CD8-positive, alpha-beta memory T cell (primary cell): ENCODE measurements at places on chromosomes 3 and 15. TPM values are rescaled to one million over a fixed set of nuclear protein-coding genes. Genes with fewer than 3 reads are reported as not detected.

DNA sequence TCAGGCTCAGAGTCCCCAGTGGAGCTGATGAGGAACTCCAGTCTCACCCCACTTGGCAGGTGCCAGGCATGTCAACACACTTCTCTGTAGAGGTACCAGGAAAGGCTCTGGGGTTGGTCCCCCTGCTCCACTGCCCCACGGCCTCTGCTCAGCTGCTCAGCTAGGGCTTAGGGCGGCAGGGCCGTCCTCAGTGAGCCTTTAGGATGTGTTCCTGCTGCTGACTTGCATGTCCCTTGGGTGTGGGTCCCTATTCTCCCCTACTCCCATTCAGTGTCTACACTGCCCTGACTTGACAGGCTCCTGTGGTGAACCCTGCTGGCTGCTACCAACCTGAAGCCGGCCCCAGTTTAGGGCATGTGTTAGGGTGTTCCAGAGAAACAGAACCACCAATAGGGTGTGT is 17.9 kb upstream of the POLG start:
- H3K4me3 ChIP-seq, result no peak overlapping the region
- H3K36me3 ChIP-seq, result no peaks in the 10 kb centered on the region
- peaks cover 10% of the 10 kb centered on the region for H3K27me3 ChIP-seq
- H3K27ac ChIP-seq, result no peak overlapping the region
- H3K4me1 ChIP-seq, result no peaks in the 10 kb centered on the region

The SOX2 gene
- total RNA-seq, result not detected

DNA sequence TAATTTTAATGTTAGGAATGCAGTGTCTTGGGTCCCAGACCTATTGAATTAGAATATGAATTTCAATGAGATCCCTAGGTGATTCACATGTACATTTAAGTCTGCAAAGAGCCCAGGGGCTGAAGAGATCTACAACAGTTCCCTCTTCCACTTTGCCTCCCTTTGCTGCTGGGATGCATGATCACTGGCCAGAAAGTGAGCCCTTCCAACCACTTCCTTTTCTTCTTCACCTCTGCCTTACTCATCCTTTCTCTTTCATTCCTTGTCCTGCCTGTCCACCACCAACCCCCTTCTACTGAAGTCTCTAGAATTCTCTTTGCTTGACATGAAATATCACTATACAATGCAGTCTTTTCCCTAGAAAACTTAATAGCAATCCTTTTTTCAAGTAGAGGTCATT is 222.4 kb upstream of the LRIG1 start:
- H3K4me1 ChIP-seq, result no peaks in the 10 kb centered on the region
- DNase-seq, result no peak
- H3K27me3 ChIP-seq, result no peaks in the 10 kb centered on the region
- no peak overlapping the region for H3K27ac ChIP-seq

DNA sequence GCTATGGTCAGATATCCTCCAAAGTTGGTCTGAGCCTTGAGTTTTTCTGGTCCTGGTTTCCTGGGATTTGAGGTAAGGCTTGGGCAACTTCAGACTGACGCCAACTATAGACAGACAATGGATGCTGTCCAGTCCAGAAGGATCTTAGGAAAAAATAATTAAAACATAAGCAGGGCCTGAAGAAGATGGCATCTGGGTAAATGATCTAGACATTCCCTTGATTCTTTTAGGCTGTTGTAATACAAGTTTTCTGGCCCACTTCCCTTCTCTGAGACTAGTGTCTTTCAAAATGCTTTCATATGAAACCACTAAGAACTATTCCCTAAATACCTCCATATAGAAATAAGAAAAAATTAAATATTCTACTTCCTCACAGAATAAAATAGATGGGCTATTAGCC is 47.7 kb upstream of the PLXND1 start:
- H3K27ac ChIP-seq, result no peak overlapping the region
- no peaks in the 10 kb centered on the region for H3K27me3 ChIP-seq
- H3K4me1 ChIP-seq, result no peaks in the 10 kb centered on the region
- peaks cover 4% of the 10 kb centered on the region for H3K36me3 ChIP-seq

- no peak overlapping the region for H3K27ac ChIP-seq
- no peaks in the 10 kb centered on the region for H3K36me3 ChIP-seq
- DNase-seq, result no peak
Observed at GRCh38 chr3:105891101-105891500, 22.3 kb upstream of the CBLB start.

DNA sequence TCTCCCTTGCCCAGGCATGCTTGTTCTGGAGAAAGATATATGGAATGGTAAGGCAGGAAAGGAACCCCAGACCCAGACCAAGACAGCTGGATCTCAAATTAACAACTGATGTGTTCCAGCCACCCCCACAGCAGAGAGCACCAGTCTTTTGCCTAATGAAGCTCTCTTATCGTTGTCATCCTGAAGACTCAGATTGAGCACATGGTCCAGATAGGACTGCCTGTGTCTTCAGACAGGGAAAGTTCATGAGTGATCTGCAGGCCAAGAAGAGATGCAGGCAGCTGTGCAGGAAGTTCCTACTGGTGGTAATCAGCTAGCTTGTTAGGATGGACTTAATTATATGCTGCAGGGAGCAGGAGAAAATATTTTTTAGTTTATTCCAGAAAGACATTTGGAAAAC is 53.3 kb downstream of the PPP2R3A start:
- no peaks in the 10 kb centered on the region for H3K36me3 ChIP-seq
- DNase-seq, result no peak
- no peak overlapping the region for H3K27ac ChIP-seq
- no peaks in the 10 kb centered on the region for H3K27me3 ChIP-seq
- no peaks in the 10 kb centered on the region for H3K4me1 ChIP-seq

DNA sequence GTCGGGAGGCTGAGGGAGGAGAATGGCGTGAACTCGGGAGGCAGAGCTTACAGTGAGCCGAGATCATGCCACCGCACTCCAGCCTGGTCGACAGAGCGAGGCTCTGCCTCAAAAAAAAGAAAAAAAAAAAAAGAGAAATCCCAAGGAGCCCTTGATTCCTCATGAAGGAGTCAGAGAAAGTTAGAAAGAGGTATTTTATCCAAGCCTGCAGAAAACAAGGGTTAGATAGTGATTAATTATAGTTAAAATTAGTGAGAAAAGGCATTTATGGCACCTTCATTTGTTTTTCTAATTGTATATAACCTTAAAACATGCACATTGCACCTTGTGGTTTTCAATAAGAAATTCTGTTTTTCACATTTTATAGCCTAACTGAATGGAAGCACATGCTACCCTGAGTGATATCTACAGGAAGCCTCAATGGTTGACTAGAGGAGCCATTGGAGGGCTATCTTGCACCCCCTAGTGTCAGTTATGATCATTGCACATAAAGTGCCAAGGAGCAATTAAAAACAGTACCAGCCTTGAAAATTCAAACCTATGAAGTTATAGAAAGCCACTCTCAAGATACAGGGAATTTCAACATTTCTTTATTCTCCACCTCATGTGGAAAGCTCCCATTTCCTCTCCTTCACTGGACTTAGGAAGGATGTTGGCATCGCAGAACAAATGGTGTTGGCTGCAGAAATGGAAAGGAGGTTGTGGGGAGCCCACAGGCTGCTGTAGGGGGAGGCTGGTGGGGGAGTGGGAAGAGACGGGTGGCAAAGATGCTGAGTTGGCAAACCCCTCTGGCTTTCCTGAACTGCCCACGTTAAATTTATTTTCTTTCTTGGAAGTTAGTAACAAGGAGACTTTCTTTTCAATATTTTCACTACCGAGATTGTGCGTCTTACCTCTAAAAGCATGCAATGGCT is 48.5 kb downstream of the ITGA11 start:
- DNase-seq, result peak; percentile 55
- H3K36me3 ChIP-seq, result no peaks in the 10 kb centered on the region
- H3K4me1 ChIP-seq, result no peaks in the 10 kb centered on the region
- H3K27ac ChIP-seq, result no peak overlapping the region
- peaks cover 3% of the 10 kb centered on the region for H3K27me3 ChIP-seq

DNA sequence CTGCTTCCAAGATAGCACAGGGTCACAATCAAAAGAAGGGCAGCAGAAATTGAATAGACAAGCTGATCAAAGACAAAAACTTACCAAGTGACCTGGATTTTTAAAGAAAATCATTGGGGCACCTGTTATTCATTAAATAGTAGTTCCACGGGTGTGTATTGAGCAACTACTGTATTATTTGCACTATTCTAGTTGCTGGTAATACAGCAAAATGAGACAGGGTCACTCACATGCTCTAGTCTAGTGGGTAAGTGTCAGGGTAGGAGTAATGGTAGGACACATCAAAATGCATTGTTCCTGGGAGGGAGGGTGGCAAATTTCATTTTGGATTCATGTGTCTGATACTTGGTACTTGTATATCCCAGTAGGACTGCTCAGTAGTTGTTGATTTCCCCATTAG is 127.9 kb downstream of the SQOR start:
- H3K36me3 ChIP-seq, result no peaks in the 10 kb centered on the region
- no peak for DNase-seq
- H3K4me1 ChIP-seq, result no peaks in the 10 kb centered on the region
- H3K27me3 ChIP-seq, result no peaks in the 10 kb centered on the region

- no peaks in the 10 kb centered on the region for H3K4me1 ChIP-seq
- no peak overlapping the region for H3K4me3 ChIP-seq
- no peak overlapping the region for H3K27ac ChIP-seq
- no peak for DNase-seq
Observed at GRCh38 chr15:80127911-80128310, 24.9 kb upstream of the FAH start.

GRCh38 chr3:136885357-136886213 is 23.6 kb downstream of the NCK1 start:
- peaks cover 65% of the 10 kb centered on the region for H3K4me1 ChIP-seq
- no peaks in the 10 kb centered on the region for H3K27me3 ChIP-seq
- H3K27ac ChIP-seq, result no peak overlapping the region
- peak overlapping the region; percentile 47 for H3K4me3 ChIP-seq
- peak; percentile 37 for DNase-seq

- H3K4me3 ChIP-seq, result no peak overlapping the region
- no peak for DNase-seq
- no peaks in the 10 kb centered on the region for H3K27me3 ChIP-seq
- no peaks in the 10 kb centered on the region for H3K36me3 ChIP-seq
Observed at GRCh38 chr15:91549581-91549980, 303.9 kb upstream of the SLCO3A1 start.

DNA sequence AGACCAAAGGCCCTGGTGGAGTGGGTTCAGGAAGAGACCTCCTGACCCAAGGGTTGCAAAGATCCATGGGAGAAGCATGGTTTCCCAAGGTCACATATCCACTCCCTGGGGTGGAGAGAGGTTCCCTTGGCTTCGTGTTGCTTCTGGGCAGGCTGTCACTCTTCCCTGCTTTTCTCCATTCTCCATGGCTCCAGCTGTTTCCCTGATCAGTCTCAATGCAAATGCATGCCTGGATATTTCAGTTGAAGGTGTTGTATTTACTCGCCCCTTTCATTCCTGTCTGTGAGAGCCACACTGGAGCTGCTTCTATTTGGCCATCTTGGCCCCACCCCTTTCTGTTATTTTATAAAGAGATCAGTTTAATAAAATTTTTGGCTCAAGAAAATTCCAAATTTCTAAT is 95.0 kb upstream of the PLSCR4 start:
- no peak overlapping the region for H3K27ac ChIP-seq
- H3K4me1 ChIP-seq, result no peaks in the 10 kb centered on the region
- no peak for DNase-seq
- no peaks in the 10 kb centered on the region for H3K36me3 ChIP-seq
- no peaks in the 10 kb centered on the region for H3K27me3 ChIP-seq

The ITGA11 gene
- not detected for total RNA-seq

GRCh38 chr3:110567029-110567428 is 504.6 kb upstream of the NECTIN3 start:
- H3K4me1 ChIP-seq, result no peaks in the 10 kb centered on the region
- no peak overlapping the region for H3K4me3 ChIP-seq
- H3K36me3 ChIP-seq, result no peaks in the 10 kb centered on the region
- H3K27ac ChIP-seq, result no peak overlapping the region
- no peaks in the 10 kb centered on the region for H3K27me3 ChIP-seq
- DNase-seq, result no peak

DNA sequence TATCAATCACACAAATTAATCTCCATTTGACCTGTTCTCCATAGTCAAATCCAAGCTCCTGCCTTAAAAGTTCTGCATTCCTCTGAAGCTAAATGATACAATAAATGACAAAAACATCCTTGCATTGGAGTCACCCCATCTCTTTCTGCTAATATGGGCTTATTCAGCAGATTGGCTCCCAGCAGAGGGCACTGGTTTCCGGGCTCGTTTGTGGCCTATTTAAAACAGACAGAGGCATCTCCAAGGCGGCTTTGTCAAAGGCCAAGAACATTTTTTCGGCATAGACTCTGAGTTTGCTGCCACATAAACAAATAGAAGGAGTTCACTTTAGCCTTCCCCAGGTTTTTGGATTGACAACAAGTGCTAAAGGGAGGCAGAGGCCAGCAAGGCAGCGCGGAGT is 204.4 kb upstream of the RASGRP1 start:
- no peak for DNase-seq
- no peaks in the 10 kb centered on the region for H3K4me1 ChIP-seq
- no peaks in the 10 kb centered on the region for H3K36me3 ChIP-seq
- H3K27ac ChIP-seq, result no peak overlapping the region
- H3K27me3 ChIP-seq, result no peaks in the 10 kb centered on the region
- H3K4me3 ChIP-seq, result no peak overlapping the region

GRCh38 chr15:66498501-66499386 is 1.2 kb upstream of the SNAPC5 start:
- no peaks in the 10 kb centered on the region for H3K27me3 ChIP-seq
- H3K36me3 ChIP-seq, result peaks cover 64% of the 10 kb centered on the region
- no peak for DNase-seq

The PARP16 gene
- 14.1 TPM for total RNA-seq

DNA sequence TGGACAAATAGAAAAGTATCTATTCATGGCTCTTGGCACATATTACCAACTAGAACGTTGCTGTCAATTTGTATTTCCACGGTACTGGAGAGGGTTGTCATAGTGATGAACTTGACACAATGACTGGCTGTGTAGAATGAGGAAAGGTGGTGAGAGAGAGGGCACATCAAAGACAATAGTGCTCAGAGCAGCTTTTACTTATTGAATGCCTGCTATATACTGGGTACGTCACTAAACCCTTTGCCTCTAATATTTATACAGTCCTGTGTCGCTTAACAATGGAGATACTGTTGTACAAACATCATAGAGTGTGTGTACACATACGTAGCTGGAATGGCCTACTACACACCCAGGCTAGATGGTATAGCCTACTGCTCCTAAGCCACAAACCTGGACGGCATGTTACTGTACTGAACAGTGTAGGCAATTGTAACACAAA is 8.3 kb downstream of the TMPRSS7 start:
- H3K4me3 ChIP-seq, result no peak overlapping the region
- H3K36me3 ChIP-seq, result no peaks in the 10 kb centered on the region
- no peak overlapping the region for H3K27ac ChIP-seq
- H3K4me1 ChIP-seq, result peaks cover 4% of the 10 kb centered on the region

- no peak overlapping the region for H3K27ac ChIP-seq
- no peaks in the 10 kb centered on the region for H3K36me3 ChIP-seq
- no peaks in the 10 kb centered on the region for H3K4me1 ChIP-seq
- no peak overlapping the region for H3K4me3 ChIP-seq
- no peak for DNase-seq
- H3K27me3 ChIP-seq, result no peaks in the 10 kb centered on the region
Observed at GRCh38 chr3:87625876-87626275, 349.5 kb upstream of the POU1F1 start.

The LRRC31 gene
- total RNA-seq, result not detected

GRCh38 chr15:50415752-50416404 is 8.3 kb upstream of the USP8 start:
- no peak overlapping the region for H3K4me3 ChIP-seq
- H3K36me3 ChIP-seq, result no peaks in the 10 kb centered on the region
- DNase-seq, result no peak
- H3K4me1 ChIP-seq, result no peaks in the 10 kb centered on the region

- H3K4me1 ChIP-seq, result peaks cover 40% of the 10 kb centered on the region
- no peaks in the 10 kb centered on the region for H3K27me3 ChIP-seq
- peak overlapping the region; percentile 85 for H3K27ac ChIP-seq
- peaks cover 17% of the 10 kb centered on the region for H3K36me3 ChIP-seq
- no peak for DNase-seq
Observed at GRCh38 chr3:9732740-9733115, 1.2 kb downstream of the BRPF1 start.

- H3K4me3 ChIP-seq, result no peak overlapping the region
- H3K36me3 ChIP-seq, result no peaks in the 10 kb centered on the region
- no peaks in the 10 kb centered on the region for H3K27me3 ChIP-seq
- no peak overlapping the region for H3K27ac ChIP-seq
Observed at GRCh38 chr15:87487484-87487883, 769.1 kb downstream of the NTRK3 start.
